Transverse colon (tissue), 4 donors: ENCODE measurements at places on chromosomes 7 and 10.
A peak's percentile ranks its signal among the peaks of the same experiment; 100 is the strongest.

GRCh38 chr7:54932818-54933543 is 85.8 kb upstream of the EGFR start:
- DNase-seq: peak; percentile 63
- H3K4me3 ChIP-seq: peak overlapping the region; percentile 31
- peak overlapping the region; percentile 40 for H3K27ac ChIP-seq
- H3K27me3 ChIP-seq: no peaks in the 10 kb centered on the region
- H3K36me3 ChIP-seq: no peaks in the 10 kb centered on the region
- H3K4me1 ChIP-seq: peaks cover 13% of the 10 kb centered on the region

- peak overlapping the region; percentile 58 for H3K27ac ChIP-seq
- H3K4me3 ChIP-seq: no peak overlapping the region
- no peaks in the 10 kb centered on the region for H3K27me3 ChIP-seq
- H3K36me3 ChIP-seq: no peaks in the 10 kb centered on the region
- DNase-seq: no peak
Observed at GRCh38 chr10:87723500-87723899, 63.8 kb downstream of the PAPSS2 start.

DNA sequence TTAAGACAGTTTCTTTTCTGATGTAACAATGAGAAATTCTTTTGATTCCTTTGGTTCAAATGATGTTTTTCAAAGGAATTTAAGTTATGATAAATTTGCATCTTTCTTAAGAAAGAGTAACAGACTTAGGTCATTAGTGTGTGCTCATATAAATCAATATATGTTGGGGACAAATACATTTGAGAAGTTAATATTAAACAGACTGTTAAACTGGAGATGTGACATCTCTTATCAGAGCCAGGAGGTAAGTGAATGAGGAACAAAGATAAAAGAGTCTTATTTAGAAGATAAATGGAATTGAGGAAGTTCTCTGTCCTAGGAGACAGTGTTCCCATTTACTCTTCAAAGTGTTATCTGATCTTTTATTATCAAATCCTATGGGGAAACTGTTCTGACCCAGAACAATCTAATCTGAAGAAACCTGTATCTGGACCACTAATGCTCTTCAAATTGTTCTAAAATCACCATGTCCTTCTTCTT is 104.8 kb upstream of the LAMB4 start:
- H3K27ac ChIP-seq: no peak overlapping the region
- no peak for DNase-seq
- H3K36me3 ChIP-seq: no peaks in the 10 kb centered on the region
- no peaks in the 10 kb centered on the region for H3K4me1 ChIP-seq
- no peaks in the 10 kb centered on the region for H3K27me3 ChIP-seq

DNA sequence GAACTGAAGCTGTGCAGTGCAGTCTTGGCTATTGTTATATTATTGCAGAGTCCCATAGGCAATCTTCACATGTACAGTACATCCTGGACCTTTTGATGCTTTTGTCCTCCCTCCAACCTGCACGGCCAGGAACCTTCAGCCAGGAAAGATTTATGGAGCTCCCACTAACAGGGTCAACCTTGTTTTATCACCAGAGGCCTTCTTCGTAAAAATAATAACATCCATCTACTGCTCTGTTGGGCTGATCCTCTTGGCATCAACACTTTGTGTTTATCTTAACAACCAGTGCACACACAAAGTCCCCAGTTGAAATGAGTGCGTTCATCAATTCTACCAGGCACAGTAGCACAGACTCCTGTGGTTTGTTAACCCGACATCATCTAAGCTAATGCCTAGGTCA is 72.4 kb downstream of the AGMO start:
- no peaks in the 10 kb centered on the region for H3K4me1 ChIP-seq
- no peaks in the 10 kb centered on the region for H3K27me3 ChIP-seq
- no peak for DNase-seq

GRCh38 chr10:83892737-83893136 is 246.6 kb upstream of the GHITM start:
- no peak overlapping the region for H3K4me3 ChIP-seq
- no peaks in the 10 kb centered on the region for H3K36me3 ChIP-seq
- no peak overlapping the region for H3K27ac ChIP-seq
- H3K4me1 ChIP-seq: no peaks in the 10 kb centered on the region
- no peak for DNase-seq

- H3K27ac ChIP-seq: no peak overlapping the region
- no peaks in the 10 kb centered on the region for H3K36me3 ChIP-seq
- no peaks in the 10 kb centered on the region for H3K4me1 ChIP-seq
- H3K4me3 ChIP-seq: no peak overlapping the region
- no peak for DNase-seq
- no peaks in the 10 kb centered on the region for H3K27me3 ChIP-seq
Observed at GRCh38 chr10:98208925-98209324, 59.1 kb downstream of the LOXL4 start.

DNA sequence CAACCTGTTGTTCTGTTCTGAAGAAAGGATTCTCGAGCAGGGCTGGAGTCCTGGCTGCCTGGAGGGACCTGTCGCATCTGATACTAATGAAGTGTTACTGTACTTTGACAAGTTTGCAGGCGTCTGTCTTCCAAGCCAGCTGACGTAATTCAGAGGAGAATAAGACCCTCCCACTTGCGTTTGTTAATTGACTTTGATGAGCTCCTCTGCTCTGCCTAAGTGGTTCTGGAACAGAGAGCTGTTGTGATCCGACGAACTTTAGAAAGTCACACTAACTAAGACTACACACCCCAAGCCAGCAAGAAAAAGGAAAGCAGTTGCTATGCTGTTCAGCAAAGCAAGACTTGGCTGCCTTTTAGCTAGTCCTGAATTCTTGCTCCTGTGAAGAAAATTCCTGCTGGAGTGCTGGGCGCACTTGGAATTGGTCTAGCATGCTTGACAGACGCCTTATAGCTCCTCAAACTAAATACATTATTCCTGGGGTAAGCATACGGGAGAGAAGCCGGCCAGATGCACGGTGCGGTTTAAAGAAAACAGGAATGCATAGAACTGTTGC is 200.3 kb downstream of the CACNB2 start:
- no peaks in the 10 kb centered on the region for H3K27me3 ChIP-seq
- peak overlapping the region; percentile 29 for H3K27ac ChIP-seq
- no peak for DNase-seq
- peak overlapping the region; percentile 33 for H3K4me3 ChIP-seq
- no peaks in the 10 kb centered on the region for H3K4me1 ChIP-seq

DNA sequence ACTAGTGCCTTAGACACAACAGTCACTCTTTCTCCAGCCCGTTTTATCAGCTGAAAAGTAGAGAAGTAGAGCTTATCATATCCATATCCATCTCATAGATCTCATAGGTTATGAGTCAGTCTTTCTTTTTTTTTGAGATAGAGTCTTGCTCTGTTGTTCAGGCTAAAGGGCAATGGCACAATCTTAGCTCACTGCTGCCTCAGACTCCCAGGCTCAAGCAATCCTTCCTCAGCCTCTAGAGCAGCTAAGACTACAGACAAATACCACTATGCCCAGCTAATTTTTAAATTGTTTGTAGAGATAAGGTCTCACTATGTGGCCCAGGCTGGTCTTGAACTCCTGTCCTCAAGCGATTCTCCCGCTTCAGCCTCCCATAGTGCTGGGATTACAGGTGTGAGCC is 2.5 kb upstream of the PARD3 start:
- DNase-seq: no peak
- peaks cover 24% of the 10 kb centered on the region for H3K4me1 ChIP-seq
- H3K27ac ChIP-seq: no peak overlapping the region
- H3K27me3 ChIP-seq: no peaks in the 10 kb centered on the region

GRCh38 chr7:111958896-111959295 is 247.3 kb downstream of the DOCK4 start:
- H3K4me1 ChIP-seq: no peaks in the 10 kb centered on the region
- no peak overlapping the region for H3K27ac ChIP-seq
- no peak overlapping the region for H3K4me3 ChIP-seq
- no peaks in the 10 kb centered on the region for H3K36me3 ChIP-seq
- H3K27me3 ChIP-seq: no peaks in the 10 kb centered on the region
- DNase-seq: no peak

DNA sequence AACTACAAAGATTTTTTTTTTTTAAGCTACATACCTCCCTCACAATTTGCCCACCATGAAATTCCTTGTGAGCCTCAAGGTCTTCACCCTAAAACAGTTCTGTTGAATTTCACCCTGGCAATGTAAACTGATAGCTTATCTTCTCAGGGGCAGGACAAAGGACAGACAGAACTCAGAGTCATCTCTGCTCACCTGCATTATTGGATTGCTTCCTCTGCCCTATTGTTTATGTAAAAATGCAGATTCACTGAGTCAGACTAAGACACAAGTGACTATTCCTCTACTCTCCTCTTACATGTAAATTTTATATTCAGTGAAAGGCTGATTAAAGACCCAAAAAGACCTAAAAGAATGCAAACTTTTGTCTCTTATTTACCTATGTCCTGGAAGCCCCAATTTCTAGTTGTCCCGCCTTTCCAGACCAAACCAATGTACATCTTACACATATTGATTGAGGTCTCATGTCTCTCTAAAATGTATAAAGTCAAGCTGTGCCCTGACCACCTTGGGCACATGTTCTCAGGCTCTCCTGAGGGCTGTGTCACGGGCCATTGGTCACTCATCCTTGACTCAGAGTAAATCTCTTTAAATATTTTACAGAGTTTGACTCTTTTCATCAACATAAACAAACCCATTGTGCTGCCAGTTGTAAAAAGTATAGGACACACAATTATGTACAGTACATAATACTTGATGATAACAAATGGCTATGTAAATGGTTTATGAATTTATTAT is 440.2 kb downstream of the HTR7 start:
- H3K27ac ChIP-seq: no peak overlapping the region
- H3K4me1 ChIP-seq: no peaks in the 10 kb centered on the region
- no peak for DNase-seq
- no peak overlapping the region for H3K4me3 ChIP-seq

DNA sequence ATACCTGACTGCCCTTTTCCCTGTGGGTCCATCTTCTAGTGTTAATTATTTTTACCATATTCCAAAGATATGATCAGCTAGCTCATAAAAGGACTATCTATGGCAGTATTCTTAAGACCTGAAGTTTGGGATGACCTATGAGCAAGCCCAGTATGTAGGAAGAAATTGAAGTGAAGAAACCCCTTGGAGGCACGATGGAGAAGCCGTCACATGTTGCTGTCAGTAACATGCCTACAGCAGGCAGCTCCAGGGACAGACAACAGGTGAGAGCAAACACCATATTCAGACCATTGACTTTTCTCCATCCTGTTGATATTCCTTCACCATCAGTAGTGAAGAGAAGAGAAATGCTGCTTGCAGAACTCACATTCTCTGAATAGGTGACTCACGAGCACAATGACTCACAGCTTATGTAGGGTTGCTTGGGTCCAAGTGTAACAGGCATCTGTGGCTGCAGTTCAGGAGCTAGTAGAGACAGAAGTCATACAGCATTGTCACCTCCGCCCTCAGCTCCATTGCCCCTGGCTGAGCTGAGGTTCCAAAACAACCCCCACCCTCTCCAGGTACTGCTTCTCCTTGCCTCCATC is 8.4 kb upstream of the LYZL2 start:
- H3K27ac ChIP-seq: no peak overlapping the region
- no peak for DNase-seq
- peaks cover 4% of the 10 kb centered on the region for H3K4me1 ChIP-seq
- no peaks in the 10 kb centered on the region for H3K36me3 ChIP-seq
- H3K4me3 ChIP-seq: no peak overlapping the region

- H3K27ac ChIP-seq: peak overlapping the region; percentile 62
- peak; percentile 18 for DNase-seq
- H3K27me3 ChIP-seq: peaks cover 76% of the 10 kb centered on the region
- H3K4me1 ChIP-seq: peaks cover 14% of the 10 kb centered on the region
- H3K36me3 ChIP-seq: no peaks in the 10 kb centered on the region
- peak overlapping the region; percentile 39 for H3K4me3 ChIP-seq
Observed at GRCh38 chr10:89206402-89207180, 526 bp downstream of the CH25H start.

- no peaks in the 10 kb centered on the region for H3K27me3 ChIP-seq
- no peak for DNase-seq
- H3K4me1 ChIP-seq: peaks cover 11% of the 10 kb centered on the region
- H3K4me3 ChIP-seq: peak overlapping the region; percentile 74
- no peaks in the 10 kb centered on the region for H3K36me3 ChIP-seq
- peak overlapping the region; percentile 95 for H3K27ac ChIP-seq
Observed at GRCh38 chr7:100865372-100865911, 1.7 kb upstream of the TRIP6 start.

GRCh38 chr10:45439365-45439764 is 65.3 kb downstream of the ALOX5 start:
- no peaks in the 10 kb centered on the region for H3K27me3 ChIP-seq
- no peak overlapping the region for H3K27ac ChIP-seq
- no peaks in the 10 kb centered on the region for H3K36me3 ChIP-seq
- no peak overlapping the region for H3K4me3 ChIP-seq
- H3K4me1 ChIP-seq: no peaks in the 10 kb centered on the region

GRCh38 chr10:99908512-99908911 is 101.2 kb downstream of the DNMBP start:
- DNase-seq: no peak
- no peak overlapping the region for H3K27ac ChIP-seq
- H3K4me1 ChIP-seq: no peaks in the 10 kb centered on the region
- H3K4me3 ChIP-seq: no peak overlapping the region

DNA sequence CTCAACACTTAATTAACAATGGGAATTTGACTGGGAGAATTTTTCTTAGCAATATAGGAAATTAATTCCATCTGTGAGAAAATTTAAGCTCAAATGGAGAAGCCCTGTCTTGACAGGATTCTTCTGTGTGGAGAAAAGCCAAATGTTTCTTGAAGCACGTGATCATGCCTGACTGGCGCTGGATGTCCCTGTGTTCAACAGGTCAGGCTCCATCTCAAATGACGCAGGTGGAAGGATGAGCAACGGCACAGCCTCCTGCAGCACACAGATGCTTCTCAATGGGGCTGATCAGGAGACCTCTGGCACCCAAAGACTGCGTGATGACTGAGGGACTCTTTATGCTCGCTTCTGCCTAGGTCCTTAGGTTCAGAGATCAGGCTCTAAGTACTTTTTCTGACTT is 143.8 kb downstream of the RSU1 start:
- H3K4me3 ChIP-seq: no peak overlapping the region
- DNase-seq: no peak
- no peaks in the 10 kb centered on the region for H3K36me3 ChIP-seq
- no peaks in the 10 kb centered on the region for H3K27me3 ChIP-seq
- H3K27ac ChIP-seq: no peak overlapping the region
- H3K4me1 ChIP-seq: no peaks in the 10 kb centered on the region

DNA sequence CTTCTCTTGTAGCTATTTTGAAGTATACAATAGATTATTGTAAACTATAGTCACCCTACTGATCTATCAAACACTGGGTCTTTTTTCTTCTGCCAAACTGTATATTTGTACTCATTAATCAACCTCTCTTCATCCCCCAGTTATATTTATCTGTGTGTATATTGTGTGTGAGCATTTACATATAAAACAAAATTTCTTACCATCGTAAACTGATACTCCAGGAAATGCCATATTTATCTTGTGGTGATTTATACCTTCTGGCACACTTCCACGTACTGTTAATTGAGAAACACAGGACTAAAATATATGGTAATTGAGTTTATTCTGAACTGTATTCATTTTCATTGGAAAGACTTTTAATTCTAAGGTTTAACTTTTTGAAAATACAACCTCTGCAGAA is 18.9 kb downstream of the ANLN start:
- H3K36me3 ChIP-seq: no peaks in the 10 kb centered on the region
- H3K27me3 ChIP-seq: no peaks in the 10 kb centered on the region
- DNase-seq: no peak
- no peaks in the 10 kb centered on the region for H3K4me1 ChIP-seq
- no peak overlapping the region for H3K4me3 ChIP-seq
